ENCODE measurements at places on chromosomes 13 and 19.

- DNase-seq = no peak
These were observed 32.2 kb upstream of the CD33 start for GRCh38 chr19:51192689-51193088.

GRCh38 chr19:13726323-13726722 lies 38.0 kb upstream of the MRI1 start:
- DNase-seq = no peak

DNA sequence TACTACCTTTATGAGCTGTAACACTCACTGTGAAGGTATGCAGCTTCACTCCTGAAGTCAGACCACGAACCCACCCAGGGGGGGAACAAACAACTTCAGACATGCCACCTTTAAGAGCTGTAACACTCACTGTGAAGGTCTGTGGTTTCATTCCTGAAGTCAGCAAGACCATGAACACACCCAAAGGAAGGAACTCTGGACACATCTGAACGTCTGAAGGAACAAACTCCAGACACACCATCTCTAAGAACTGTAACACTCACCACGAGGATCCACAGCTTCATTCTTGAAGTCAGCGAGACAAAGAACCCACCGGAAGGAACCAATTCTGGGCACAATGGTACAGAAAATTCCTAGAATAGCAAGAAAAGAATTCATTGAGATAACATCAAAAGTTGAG lies 1796.5 kb upstream of the MIR17HG start:
- no peak for DNase-seq

GRCh38 chr13:99347911-99348451 lies 40.8 kb upstream of the GPR183 start:
- DNase-seq = no peak

DNA sequence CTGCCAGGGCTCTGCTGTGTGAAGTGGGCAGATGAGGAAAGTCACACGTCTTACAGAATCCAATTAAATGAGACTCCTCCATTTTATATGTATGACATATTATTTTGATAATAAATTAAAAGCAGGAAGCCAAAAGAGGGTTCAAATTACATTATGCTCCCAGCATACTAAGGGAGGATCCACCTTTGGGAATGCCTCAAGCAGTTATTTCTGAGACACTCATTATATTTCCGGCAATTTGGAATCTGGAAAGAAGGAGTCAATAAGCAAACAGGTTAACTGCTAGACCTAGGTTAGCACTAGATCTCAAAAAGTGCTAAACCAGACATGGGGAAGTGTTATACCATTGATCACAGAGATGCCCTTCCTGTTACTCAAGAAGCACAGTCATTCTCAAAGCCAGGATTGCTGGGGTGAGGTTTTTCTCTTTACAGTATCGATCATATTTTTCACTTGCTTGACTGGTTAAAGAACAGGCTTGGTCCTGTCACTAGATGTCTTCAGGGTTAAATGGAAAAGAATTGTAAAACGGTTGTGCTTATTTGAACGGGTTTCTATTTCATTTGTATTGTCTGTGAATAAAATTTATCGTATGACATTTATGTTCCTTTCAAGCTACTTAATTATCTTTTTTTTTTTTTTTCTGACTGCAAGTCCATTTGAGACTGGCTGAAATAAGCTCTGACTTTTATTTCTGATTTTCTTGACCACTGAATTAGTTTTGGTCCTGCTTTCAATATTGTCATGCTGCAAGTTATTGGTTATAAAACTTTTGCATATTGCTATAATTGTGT lies 523.2 kb downstream of the KLF12 start:
- no peak for DNase-seq

DNA sequence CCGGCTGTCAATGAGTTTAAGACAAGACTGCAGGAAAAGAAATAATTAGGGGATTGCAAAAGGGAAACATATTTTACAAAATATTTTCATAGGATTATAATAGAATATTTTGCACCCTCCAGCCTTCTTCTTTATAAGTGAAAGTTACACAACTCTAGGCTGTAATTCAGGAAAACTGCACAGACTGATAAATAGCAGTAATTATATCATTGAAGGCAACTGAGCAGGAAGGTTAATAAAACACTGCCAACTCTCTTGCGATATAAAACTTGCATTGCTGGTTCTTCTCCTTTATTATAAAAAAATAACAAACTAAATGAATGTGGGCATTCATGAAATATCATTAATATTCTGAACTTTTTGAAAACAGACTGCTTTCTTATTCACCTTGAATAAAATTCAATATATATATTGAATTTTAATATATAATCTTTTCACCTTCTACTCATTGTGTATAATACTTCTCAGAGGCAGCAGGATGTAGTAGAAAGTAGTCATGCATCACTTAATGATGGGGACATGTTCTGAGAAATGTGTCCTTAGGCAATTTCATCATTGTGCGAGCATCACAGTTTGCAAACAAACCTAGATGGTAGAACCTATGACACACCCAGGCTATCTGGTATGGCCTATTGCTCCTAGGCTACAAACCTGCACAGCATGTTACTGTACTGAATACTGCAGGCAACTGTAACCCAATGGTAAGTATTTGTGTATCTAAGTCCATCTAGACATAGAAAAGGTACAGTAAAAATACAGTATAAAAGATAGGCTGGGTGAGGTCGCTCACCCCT lies 24.9 kb upstream of the STARD13 start:
- DNase-seq = no peak

All from Jurkat, Clone E6-1 (cell line).